CD4-positive, alpha-beta T cell treated with Interleukin-17A for 1 hour (primary cell): ENCODE measurements at places on chromosomes 13 and 19.

- DNase-seq = no peak
Observed at GRCh38 chr19:2770055-2771013, 12.7 kb downstream of the SGTA start.

- no peak for DNase-seq
Observed at GRCh38 chr13:86429756-86430155, 630.5 kb upstream of the SLITRK6 start.

GRCh38 chr13:26075498-26075897 is 23.7 kb upstream of the SHISA2 start:
- DNase-seq = no peak

DNA sequence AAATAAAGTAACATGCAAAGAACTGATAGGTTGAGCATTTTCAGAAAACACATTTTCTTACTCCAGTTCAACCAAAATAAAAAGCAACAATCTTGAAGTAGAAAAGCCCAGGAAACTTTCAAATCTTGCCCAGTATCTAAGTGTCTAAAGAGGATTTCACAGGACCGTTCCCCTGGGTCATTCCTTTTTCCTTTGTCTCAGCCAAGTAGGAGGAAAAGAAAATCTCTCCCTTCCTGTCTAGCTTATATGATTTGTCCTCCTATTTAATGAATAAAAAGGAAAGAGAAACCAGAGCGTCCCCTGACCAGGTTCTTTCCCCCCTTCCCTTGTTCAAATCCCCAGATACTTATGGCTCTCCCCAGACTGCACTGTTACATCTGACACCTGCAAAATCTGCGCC is 248.0 kb downstream of the KCTD12 start:
- DNase-seq = no peak

DNA sequence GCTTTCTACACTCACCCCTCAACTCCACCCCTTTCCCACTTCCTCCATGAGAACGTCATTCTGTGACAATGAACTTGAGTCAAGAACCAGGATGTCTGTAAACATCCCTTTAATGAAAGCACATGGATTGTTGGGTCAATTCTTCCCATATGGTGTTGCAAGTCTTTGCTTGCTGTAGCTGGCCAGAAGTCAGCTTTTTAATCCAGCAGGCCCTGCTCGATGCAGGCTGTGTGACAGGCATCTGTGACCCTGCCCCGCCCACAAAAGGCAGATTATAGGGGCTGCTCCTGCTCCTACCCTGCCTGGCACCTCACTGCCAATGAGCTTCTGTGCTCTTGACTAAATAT is 78.0 kb downstream of the STARD13 start:
- DNase-seq = no peak
